ENCODE measurements at places on chromosomes 11 and 22.

- no peak for DNase-seq
Measured at GRCh38 chr22:48748860-48749554, 1078.7 kb downstream of the BRD1 start.

DNA sequence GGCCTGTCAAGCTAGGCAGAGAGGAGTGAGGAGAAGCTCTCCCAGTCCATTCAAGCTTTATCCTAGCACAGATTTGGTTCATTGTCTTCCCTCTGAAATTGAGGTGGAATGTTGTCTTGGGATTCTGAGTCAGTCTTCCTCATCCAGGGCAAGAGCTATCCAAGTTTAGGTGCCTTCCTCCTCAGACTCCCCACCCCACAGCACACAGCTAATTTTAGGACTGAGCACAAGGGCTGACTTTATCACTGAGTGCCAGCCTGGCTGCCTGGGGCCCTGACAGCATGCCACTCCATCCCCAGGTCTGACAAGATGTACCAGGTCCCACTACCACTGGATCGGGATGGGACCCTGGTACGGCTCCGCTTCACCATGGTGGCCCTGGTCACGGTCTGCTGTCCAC lies 2.6 kb downstream of the PGAP2 start:
- no peak for DNase-seq

DNA sequence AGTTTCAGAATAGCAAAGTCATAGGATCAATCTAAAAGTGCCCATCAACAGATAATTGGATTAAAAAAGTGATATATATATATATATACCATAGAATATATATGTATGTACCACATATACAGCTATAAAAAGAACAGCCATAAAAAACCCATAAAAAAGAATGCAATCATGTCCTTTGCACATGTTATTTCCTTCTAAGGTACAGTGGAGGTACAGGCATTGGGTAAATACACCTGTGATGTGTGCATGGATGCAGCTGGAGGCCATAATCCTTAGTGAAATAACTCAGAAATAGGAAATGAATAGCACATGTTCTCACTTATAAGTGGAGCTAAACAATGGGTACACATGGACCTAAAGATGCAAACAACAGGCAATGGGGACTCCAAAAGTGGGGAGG lies 7.1 kb upstream of the DKK3 start:
- DNase-seq, result no peak

GRCh38 chr11:50333861-50334260 lies 301.2 kb downstream of the OR4C45 start:
- DNase-seq, result no peak

DNA sequence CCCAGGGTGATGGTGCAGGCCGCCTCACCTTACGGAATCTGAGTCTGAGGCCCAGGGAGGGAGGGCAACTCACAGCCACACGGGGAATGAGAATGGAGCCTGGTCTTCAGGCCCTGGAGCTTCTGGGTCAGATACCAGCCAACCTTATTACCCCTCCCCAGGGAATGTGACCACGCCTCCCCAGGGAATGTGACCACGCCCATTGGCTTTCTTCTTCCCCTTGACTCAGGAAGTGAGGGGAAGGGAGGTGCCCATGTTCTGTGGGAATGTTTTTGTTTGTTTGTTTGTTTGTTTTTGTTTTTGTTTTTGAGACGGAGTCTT lies 57.5 kb upstream of the RBFOX2 start:
- no peak for DNase-seq

DNA sequence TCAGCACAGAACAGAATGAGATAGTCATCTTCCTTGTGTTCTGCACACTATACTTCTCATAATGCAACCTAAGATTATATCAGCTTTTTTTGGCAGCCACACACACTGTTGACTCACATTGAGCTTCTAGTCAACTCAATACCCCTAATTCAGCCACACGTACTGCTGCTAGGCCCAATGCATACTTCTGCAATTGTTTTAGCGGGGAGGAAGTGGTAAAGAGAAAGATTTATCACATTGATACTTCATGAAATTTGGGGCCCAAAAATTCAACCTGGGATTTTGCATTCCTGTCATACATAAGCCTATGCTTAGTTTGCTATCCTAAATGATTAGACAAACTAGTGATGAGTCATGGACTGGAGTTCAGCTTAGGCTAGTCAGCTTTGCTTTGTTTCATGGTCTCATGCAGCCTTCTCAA lies 8.6 kb upstream of the UPB1 start:
- no peak for DNase-seq

GRCh38 chr11:31877083-31877482 lies 66.0 kb upstream of the PAX6 start:
- DNase-seq, result no peak

GRCh38 chr11:112724496-112724790 lies 236.8 kb upstream of the NCAM1 start:
- no peak for DNase-seq

GRCh38 chr22:44578110-44578457 lies 80.1 kb upstream of the RTL6 start:
- no peak for DNase-seq

DNA sequence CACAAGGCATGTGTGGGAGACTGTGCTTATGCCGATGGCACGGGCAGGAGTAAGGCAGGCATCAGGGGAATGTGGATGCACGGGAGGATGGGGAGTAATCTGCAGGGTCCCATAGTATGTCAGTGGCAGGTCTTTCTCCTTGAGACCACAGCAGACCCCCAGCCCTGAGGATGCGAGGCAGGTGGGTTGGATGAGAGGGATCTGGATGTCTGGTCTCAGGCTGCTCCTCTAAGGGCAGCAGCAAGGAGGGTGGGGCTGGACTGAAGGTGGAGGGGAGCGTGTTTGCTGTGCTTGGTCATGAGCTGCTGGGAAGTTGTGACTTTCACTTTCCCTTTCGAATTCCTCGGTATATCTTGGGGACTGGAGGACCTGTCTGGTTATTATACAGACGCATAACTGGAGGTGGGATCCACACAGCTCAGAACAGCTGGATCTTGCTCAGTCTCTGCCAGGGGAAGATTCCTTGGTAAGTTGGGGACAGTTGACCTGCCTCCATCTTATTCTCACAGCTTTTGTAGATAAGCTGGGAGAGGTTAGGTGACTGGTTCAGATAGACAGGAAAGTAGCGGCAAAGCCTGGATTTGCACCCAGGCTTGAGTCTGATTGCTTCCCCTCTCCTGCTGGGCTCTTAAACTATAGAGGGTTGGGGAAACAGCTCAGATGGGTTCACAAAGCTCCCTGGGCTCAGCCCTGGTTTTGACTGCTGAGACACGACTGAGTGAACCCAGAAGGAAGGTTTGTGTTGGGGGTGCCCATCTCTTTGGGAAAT lies at the start of gene APOL1:
Gene APOL1, plus strand, starts transcription at position 380 of the 769 bp plus-strand sequence. CDS start 1,823 bp downstream, outside the sequence.
- DNase-seq, result no peak

DNA sequence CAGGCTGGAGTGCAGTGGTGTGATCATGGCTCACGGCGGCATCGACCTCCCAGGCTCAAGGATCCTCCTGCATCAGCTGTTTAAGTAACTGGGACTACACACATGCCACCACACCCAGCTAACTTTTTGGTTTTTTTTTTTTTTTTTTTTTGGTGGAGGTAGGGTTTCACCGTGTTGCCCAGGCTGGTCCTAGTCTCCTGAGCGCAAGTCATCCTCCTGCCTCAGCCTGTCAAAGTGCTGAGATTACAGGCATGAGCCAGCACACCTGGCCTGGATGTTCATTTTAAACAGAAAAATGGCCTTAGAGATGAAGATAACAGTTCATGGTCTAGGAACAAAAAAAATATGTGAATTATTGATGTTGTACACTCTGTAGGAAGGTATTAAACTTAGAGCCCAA lies 13.6 kb upstream of the SLC25A18 start:
- DNase-seq, result no peak

DNA sequence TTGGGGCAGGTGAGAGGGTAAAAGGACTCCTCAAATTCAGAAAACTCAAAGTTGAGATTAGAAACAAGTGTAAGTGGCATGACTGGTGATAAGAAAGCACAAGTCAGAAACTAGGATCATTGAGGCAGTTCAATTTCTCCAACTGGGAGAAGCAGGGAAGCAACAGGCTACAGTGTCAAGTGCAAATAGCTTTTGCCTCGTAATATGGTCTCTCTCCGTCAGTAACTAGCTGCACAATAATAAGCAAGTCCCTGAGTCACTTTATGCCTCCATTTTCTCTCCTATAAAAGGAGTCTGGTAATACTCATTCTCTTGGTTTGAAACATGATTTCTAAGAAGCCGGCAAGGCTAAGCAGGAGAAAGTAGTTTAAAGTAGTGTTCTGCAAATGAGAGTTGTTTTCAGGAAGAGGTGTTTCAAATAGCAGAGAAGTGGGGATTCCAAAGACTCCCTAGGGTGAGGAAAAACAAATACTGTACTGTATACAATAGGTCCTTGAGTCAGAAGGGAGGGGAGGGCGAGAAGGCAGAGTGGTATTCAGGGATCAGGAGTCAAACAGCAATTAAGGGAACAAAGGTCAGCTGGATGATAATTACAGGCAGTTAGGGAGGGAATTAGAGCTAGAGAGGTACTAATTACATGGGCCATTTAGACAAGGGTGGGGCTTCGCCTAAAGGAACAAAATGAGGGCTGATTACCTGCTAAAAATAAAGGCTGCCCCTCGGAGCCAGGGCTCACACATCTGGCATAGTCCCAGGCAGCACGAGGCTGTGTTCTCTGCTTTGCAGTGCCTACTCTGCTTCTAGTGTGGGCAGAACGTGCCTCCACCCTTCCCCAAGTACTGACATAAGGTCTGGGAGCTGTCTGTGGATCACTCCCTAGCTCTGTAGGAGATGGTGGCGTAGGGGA lies 96.0 kb upstream of the BDNF start:
- DNase-seq, result no peak

GRCh38 chr22:37010976-37011375 lies 8.3 kb downstream of the TST start:
- no peak for DNase-seq

GRCh38 chr11:124837491-124837856 lies 27.8 kb upstream of the ROBO3 start:
- DNase-seq, result peak; percentile 76

GRCh38 chr22:45934659-45935341 lies 42.2 kb downstream of the WNT7B start:
- DNase-seq, result no peak
